ENCODE measurements at places on chromosomes 6 and 20. TPM values are rescaled to one million over a fixed set of nuclear protein-coding genes. Genes with fewer than 3 reads are reported as not detected.

DNA sequence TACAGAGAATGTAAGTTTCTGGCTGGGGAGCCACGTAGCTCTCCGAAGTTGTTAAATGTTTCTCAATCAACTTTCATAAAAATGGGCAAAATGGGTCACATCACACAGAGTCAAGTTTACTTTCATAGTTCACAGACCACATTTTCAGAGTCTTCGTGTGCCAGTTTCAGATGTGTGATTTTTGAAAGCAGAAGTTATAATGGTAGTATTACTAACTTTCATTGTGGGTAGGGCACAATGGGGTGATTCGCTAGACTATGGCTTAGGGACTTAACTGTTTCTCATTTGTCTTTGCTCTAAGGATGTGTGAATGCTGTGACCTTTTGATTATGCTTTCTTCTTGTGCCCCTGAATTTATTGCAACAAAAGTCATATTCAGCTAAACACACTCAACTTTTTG lies 109.0 kb upstream of the SUPT3H start:
- DNase-seq = no peak

GRCh38 chr20:4800676-4801449 lies 79.2 kb downstream of the PRND start:
- DNase-seq = no peak

DNA sequence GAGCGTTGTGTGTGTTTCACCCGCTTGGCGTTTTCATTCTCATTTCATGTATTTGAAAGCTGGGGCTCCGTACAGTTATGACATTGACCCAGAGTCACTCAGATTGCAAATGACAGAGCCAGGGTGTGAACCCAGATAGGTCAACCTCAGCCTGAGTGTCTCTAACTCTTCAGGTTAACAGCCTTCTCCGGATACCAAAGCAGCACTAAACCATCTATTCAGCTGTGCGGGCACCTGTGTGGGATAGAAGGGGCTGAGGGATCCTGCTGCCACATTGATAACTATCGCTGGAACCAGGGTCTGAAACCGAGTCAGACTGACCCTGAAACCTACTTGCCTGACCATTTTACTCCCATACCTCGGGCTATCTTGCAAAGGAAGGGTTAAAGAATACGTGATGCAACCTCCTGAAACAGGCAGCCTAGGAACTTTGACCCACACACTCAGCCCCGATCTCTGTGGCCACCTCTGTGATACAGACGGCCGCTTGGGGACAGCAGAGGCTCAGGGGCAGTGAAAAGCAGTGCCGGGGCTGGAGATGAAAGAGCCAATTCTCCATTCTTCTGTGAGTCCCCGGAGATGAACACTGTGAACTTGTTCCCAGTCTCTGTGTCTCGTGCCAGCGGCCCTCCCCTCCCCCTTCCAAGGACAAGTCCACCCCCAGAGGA lies 233.5 kb upstream of the QKI start:
- peak; percentile 90 for DNase-seq

RHAG gene
- not detected for total RNA-seq

WFDC13 gene
- not detected for total RNA-seq
